ENCODE measurements at places on chromosomes 2 and 18.
A peak's percentile ranks its signal among the peaks of the same experiment; 100 is the strongest.

DNA sequence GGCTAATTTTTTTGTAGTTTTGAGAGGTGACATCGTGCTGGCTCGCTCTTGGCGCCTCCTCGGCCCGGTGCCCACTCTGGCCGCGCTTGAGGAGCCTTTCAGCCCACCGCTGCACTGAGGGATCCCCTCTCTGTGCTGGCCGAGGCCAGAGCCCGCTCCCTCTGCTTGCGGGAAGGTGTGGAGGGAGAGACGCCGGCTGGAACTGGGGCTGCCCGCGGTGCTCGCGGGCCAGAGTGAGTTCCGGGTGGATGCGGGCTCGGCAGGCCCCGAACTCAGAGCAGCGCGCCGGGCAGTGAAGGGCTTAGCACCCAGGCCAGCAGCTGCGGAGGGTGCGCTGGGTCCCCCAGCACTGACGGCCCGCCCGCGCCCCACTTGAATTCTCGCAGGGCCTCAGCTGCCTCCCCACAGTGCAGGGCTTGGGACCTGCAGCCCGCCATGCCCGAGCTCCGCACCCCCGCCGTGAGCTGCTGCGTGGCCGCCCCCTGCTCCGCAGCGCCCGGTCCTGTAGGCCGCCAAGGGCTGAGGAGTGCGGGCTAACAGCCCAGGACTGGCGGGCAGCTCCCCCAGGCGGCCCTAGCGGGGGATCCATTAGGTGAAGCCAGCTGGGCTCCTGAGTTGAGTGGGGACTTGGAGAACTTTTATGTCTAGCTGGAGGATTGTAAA lies 113.2 kb upstream of the ZSWIM2 start:
- DNase-seq: no peak

DNA sequence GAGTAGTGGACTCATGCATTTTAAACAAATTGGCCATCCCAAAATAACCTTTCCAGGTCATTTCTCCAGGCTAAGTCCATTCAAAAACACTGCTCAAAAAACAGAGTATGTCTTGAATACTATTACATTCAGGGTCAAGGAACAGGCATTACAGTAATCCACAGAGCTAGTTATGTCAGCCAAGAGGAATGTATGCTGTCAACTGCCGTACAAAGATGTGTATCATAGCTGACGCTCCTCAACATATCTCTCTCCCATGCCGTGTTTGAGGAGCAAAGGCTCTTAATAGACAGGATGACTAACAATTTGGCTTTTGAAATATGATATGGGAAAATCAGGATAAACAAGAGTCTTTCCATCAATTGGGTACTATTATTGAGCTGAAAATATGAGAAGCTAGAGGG lies 68.8 kb upstream of the KCTD1 start:
- no peak for DNase-seq

DNA sequence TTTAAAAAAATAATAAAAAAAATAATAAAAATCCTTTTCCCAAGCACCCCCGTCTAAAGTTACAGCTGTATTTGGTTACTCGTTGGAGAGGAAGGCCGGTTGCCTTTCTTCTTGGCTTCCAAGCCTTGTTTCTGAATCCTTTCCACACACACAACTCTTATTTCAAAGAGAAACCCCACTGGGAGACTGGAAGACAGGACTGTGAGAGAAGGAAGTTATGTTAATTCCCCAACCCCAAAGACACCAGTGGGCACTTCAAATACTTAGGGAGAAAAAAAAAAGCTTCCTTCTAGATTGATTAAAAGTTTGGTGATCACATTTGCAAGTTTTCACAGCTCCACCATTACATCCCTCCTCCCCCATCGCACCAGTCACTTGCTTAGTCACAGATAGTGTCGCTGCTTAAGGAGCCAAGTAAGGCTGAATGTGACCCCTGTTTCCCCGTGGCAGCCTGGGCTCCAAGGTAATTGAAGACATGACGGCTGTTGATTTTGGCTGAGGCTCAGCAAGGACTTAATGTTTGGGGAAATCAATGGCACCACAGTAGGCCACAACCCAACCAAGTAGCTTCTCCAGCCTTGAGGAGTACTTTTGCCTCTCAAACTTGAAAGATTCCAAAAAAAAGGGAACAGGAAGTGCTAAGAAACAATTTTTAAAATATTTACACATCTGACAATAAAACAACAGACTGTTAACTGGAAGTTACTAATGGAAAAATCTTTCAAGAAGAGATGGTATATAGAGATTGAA lies 40.8 kb upstream of the FRZB start:
- no peak for DNase-seq

DNA sequence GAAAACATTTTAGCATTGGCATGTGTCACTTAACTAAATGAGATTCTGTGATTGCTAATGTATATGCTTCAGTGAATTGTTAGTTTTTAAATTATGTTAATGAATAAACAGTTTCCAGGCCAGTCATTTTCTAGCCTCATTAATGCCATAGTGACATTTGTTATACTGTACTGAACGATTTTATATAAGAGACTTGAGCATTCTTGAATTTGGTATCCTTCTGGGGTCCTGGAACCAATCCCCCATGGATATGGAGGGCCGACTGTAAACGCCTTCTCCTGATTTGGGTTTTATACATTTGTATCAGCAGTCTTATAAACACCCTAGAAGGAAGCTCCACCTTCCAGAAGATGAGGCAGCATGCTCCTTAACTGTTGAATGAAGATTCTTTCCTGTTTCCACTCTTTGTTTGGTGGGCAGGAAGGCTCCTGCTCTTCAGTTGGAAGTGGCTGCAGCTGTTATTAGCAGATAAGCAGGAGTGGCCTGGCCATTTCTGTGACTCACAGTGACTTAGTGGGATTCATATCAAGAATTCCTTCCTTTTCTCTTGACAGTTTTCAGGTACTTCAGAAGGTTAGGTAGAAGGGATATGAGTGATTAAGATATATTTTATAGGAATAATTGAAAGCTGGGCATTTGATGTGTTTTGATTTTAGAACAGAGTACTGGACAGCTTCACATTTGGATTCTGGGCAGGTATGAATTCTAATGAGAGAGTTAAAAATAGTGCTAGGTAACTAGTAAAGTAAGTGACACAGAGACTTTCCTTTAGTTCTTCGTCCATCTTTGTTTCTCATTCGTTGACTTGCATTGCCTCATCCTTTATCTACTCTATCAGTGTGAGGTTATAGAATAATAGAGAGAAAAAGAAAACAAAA lies 124.9 kb downstream of the PLCL1 start:
- no peak for DNase-seq

- no peak for DNase-seq
Observed at GRCh38 chr2:39567507-39567906, 98.2 kb upstream of the TMEM178A start.

GRCh38 chr2:203025592-203025991 lies 10.9 kb downstream of the NBEAL1 start:
- DNase-seq: no peak

- no peak for DNase-seq
Observed at GRCh38 chr2:133657591-133657990, 89.3 kb upstream of the NCKAP5 start.

DNA sequence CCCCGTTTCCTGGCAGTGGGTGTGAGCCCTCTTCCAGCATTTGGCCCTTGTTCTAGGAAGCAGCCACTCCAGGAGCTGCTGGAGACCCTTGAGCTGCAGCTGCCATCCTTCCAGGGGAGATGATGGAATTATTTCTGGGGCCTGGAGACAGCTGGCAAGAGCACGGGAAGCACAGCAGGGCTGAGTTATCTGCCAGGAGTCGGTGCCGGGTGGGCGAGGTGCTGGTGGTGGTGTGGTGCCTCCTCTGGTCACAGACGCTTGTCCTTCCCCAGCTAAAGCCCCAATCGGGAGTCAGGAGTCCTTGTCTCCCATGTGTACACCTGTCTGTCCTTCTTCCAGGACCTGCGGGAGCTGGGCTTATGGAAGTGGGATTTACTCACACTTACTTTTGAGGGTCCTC lies 36.0 kb downstream of the DPYSL5 start:
- no peak for DNase-seq

DNA sequence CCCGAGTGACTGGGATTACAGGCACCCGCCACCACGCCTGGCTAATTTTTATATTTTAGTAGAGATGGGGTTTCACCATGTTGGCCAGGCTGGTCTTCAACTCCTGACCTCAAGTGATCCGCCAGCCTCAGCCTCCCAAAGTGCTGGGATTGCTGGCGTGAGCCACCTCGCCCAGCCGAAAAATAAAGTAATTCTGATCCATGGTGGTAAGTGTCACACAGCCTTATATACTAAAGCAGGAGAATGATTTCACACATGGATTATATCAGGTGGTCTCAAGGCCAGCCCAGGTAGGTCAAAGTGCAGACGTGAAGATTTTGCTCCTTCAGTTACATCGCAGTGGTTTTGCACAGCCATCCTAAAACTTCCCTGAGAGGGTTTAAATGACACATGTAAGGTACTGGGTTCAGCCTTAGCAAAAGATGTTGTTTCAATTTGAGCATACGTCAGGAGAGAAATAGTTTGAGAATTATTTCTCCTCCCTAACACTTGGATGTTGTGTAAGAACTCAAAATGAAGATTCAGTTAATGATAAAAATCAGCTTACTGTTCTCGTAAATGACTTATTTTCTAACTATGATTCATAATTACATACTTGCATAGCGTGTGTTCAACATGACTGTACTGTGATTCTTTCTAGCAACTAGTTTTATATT lies 93.0 kb upstream of the SLC39A10 start:
- no peak for DNase-seq

- DNase-seq: no peak
Observed at GRCh38 chr2:54586062-54586461, 129.9 kb downstream of the SPTBN1 start.

GRCh38 chr2:148876595-148877402 lies 1.8 kb downstream of the KIF5C start:
- DNase-seq: peak; percentile 53

GRCh38 chr2:33785201-33786106 lies 186.4 kb upstream of the FAM98A start:
- no peak for DNase-seq

DNA sequence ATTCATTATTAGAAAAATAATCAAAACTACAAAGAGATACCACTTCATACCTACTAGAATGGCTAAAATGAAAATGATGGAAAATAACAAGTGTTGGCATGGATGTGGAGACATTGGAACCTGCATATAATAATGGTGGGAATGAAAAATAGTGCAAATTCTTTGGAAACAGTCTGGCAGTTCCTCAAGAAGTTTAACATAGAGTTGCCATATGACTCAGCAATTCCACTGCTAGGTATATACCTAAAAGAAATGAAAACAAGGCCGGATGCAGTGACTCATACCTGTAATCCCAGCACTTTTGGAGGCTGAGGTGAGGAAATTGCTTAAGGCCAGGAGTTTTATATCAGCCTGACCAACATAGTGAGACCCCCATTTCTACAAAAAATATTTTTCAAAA lies 41.6 kb upstream of the ACYP2 start:
- no peak for DNase-seq

GRCh38 chr2:165811592-165812370 lies 17.7 kb upstream of the GALNT3 start:
- DNase-seq: no peak

- DNase-seq: no peak
Observed at GRCh38 chr2:9657731-9658130, 26.9 kb upstream of the YWHAQ start.

- DNase-seq: no peak
Observed at GRCh38 chr2:3598912-3599854, 4.3 kb downstream of the COLEC11 start.

DNA sequence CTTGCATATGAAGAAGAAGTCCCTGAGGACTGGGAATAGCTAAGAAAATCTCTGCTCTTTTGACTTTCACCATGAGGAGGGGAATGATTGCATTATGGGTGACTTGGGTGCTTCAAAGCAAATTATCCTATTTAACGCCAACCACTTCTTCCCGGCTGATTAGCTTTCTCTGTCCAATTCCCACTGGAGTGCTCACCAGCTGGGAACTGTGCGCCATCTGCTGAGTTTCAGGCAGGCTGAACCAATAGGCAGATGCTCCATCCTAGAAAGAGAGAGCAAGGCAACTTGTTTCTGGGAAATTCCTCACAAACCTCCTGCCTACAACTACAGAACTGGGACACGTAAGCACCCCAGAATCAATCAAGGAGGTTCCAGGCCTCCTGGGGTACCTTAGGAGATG lies 49.4 kb downstream of the POLE4 start:
- no peak for DNase-seq

- no peak for DNase-seq
Observed at GRCh38 chr2:119724656-119725485, 34.9 kb upstream of the PTPN4 start.

- no peak for DNase-seq
Observed at GRCh38 chr2:70356941-70357683, 55.2 kb upstream of the FAM136A start.

DNA sequence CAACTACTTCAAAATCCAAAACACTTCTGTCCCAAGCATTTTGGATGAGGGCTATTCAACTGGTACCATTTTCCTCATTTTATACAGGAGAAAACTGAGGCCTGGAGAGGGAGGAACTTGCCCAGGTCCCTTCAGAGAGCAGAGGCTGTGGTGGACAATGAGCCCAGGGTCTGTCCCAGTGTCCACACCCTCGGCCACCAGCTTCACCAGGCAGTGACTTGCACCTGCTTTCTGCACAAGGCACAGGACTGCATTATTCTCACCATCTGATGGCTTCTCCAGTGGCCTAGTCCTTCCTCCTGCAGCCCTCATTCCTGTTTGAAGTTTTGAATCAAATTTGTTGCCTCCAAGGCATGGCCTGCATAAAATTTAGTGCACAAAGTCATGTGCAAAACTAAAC lies 53.3 kb downstream of the RNF144A start:
- no peak for DNase-seq

- no peak for DNase-seq
Observed at GRCh38 chr2:69065735-69066336, 52.9 kb downstream of the ANTXR1 start.

DNA sequence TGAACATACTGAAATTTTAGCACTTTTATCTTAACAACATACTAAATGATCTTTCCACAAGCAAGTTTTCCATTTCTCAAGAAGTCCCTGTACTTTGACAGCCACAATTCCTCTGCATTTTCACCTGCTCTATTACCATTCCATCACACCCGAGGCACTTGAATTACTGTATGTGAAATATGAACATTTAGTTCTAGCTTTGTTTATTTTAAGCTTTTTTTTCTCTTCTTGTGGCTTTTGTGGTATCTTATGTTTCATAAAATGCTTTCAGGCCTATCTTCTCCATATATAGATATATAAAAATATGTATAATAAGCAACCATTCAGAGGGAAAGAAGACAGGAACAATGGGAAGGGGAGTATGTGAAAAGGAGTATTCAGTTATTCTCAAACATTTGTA lies 693.9 kb downstream of the SATB2 start:
- no peak for DNase-seq

- no peak for DNase-seq
Observed at GRCh38 chr2:233892793-233893192, 24.4 kb upstream of the TRPM8 start.

GRCh38 chr2:54740333-54740732 lies 16.9 kb downstream of the EML6 start:
- DNase-seq: no peak

GRCh38 chr18:26335571-26336487 lies 109.6 kb downstream of the TAF4B start:
- DNase-seq: no peak

- DNase-seq: no peak
Observed at GRCh38 chr18:36568487-36568886, 260.3 kb downstream of the TPGS2 start.

- no peak for DNase-seq
Observed at GRCh38 chr2:1173528-1173927, 222.9 kb downstream of the SNTG2 start.

- no peak for DNase-seq
Observed at GRCh38 chr2:145593280-145593679, 1073.4 kb upstream of the ZEB2 start.

- DNase-seq: peak; percentile 34
Observed at GRCh38 chr18:52288403-52289004, 51.5 kb upstream of the DCC start.
